ENCODE measurements at places on chromosomes 1 and 21.

DNA sequence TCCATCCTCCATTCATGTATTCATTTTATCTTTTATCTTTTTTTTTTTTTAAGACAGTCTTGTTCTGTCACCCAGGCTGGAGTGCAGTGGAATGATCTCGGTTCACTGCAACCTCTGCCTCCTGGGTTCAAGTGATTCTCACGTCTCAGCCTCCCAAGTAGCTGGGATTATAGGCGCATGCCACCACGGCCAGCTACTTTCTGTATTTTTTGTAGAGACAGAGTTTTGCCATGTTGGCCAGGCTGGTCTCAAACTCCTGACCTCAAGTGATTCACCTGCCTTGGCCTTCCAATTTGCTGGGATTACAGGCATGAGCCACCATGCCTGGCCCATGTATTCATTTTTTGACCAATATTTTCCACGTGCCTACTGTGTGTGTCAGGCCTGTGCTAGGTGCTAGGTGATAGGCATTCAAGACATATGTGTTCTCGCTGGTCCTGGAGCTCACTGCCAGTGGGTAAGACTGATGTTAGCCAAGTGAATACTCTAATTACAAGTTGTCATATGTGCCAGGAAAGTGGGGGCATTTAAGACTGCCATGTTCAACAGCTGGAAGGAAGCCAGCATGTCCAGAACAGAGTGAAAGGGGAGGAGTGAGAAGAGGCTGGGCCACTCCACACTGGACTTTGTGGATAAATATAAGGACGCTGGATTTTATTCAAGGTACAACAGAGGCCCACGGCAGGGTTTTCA lies 5.3 kb upstream of the CELSR2 start:
- DNase-seq, result no peak

DNA sequence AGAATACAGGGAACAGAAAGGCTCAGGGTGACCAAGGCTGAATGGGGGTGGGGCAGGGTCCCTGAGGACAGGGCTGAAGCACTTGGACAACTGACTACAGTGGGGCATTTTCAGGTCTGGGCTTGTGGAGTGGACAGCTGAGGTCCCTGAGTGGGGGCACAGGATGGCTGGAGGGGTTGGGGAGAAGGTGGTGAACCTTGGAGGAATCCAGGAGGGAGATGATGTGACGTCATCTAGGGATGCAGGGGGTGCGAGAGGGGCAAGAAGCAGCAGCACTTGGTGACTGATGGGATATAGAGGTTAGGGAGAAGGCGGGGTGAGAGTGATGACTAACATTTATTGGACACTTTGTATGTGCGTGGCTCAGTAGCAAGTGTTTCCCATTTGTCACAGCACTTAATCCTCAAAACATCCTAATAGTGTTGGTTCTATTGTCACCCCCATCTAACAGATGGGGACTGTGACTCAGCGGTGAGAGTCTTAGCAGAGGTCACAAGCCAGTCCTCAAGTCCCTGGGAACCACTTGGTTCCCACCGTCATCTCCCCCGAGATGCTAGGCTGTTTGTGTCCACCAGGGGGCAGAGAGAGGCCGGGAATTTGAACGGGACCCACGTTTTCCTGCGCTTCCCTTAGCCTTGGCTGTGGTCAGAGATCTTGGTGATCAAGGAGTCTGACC lies 27.9 kb upstream of the BMP8B start:
- DNase-seq, result peak; percentile 49

DNA sequence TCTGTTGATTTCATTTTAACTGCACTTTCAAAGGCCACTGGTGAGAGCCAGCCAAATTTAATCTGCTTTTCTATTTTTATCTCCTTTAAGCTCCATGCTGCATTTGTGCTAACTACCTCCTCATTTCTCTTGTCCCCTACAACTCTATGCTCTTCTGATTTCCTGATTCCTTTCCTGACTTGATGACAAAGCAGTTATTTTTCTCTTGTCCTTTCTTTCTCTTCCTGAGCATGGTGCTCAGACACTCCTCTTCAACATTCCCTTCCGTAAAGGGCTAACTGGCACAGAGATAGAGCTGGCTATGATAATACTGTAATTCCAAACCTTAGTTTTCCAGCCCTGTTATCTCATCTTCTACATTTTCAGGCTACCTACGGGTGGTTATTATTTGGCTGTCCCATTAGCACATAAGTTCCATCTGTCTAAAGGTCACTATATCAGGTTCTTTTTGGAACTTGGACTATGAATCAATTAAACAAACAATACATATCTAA lies 6.8 kb upstream of the BCAS2 start:
- no peak for DNase-seq

- DNase-seq, result peak; percentile 10
Measured at GRCh38 chr1:171595324-171595723, 26.7 kb upstream of the MYOCOS start.

DNA sequence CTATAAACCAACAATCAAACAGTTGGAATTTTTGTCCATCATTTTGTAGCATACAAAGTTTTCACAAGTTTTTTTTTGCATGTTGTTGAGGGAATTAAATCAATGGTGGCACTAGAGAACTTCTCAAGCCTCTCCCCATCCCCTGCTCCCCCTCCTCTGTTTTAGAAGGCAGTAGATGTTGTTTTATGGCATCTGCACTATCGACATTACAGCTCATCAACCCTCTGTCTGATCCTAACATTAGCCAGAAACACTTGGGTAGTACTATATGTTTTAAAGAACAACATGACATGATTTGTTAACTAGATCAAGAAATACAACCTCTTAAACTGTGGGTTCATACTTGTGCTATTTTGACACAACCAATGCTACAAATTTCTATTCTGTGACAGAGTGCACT lies 306.5 kb upstream of the NR5A2 start:
- DNase-seq, result no peak

DNA sequence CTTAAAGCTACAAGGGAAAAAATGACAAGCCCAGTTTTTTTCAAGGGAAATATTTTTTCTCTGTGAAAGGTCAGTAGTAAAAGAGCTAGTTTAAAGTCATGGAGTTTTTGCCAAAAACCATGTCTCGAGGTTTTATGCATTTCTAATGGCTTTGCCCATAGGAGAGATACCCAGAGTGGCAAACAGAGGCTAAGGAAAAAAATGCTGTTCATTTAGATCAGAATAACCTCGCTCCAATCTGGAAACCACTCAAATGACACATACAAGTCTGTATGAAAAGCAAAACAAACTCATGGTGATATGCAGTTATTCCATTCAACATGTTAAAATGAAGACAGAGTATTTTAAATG lies 36.9 kb upstream of the EDEM3 start:
- peak; percentile 33 for DNase-seq

DNA sequence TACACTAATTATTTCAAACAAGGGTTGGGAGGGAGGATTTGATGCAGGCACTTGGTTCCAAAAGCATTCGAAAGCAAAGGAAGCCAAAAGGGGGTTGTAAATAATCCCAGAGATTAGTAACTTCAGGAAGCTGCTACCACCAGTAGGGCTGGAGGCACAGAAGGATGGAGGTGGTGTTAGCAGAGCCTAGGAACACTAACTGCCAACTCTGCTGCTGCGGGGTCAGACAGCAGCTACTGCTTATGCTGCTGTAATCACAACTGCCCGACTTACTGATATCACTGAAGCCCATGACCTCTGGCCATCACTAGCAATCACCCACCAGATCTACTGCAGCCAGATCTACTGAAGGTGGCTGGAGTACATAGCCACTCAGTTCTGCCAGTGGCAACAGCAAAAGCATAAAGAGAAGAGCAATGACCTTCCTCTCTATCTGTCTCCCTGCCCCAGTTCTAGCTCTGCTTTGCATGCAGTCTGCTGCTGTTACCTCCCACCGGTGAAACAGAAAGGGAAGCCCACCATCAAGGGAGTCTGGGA lies 408.5 kb downstream of the PLPP3 start:
- DNase-seq, result no peak

Measured in AG04449 (cell line).